NCI-H1930 (cell line): ENCODE measurements at places on chromosomes 3 and 15.

DNA sequence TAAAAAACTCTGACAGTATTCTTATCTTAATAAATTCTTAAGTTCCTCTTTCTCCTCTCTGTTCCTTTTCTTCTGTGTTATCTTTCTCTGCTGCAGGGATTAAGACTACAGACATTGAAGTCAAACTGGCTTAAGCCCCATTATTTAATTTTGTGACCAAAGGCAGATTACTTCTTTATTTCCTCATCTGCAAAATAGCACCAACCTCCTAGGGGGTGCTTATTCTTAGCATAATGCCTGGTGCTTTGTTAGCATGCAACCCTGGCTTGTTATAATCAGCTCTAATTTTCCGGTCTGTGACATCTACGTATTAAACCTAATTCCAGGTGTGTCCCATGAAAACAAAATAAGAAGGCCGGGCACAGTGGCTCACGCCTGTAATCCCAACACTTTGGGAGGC is 23.8 kb downstream of the SEMA6D start:
- DNase-seq: no peak

- no peak for DNase-seq
These were observed 39.7 kb upstream of the RNU6-1 start for GRCh38 chr15:67879440-67880129.

DNA sequence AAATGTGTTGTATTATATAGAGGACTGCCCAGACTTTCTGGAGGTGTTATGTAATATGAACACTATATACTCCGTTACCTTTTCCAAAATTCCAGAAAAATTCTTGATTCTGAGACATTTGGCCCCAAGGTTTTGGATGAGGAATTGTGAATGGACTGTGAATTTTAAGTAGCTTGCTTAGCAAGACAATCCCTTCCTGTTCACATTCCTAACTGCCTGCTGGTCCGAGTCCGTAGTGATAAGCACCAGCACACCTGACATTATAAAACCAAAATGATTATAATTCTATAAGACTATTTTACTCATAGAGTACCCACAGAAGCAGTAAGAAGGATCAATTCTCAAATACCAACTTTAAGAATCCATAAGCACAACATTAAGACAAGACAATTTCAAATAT is 11.2 kb downstream of the EXD1 start:
- no peak for DNase-seq

DNA sequence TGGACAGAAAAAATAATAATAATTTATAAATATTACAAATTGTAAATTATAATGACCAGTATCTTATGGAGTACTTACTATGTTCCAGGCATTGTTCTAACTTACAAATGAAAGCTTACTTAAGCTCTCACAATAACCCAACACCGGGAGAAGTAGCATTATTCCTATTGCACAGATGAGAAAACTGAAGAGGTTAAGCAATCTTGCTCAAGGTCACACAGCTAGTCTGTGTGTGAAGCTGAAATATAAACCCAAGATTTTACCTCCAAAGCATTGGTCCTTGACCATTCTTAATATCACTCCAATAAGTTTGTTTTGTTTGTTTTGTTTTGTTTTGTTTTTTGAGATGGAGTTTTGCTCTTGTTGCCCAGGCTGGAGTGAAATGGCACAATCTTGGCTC is 43.1 kb downstream of the GBE1 start:
- DNase-seq: no peak

- no peak for DNase-seq
These were observed 37.4 kb downstream of the CFAP92 start for GRCh38 chr3:128956440-128956839.

GRCh38 chr3:161354554-161354953 is 16.8 kb downstream of the SPTSSB start:
- DNase-seq: no peak

DNA sequence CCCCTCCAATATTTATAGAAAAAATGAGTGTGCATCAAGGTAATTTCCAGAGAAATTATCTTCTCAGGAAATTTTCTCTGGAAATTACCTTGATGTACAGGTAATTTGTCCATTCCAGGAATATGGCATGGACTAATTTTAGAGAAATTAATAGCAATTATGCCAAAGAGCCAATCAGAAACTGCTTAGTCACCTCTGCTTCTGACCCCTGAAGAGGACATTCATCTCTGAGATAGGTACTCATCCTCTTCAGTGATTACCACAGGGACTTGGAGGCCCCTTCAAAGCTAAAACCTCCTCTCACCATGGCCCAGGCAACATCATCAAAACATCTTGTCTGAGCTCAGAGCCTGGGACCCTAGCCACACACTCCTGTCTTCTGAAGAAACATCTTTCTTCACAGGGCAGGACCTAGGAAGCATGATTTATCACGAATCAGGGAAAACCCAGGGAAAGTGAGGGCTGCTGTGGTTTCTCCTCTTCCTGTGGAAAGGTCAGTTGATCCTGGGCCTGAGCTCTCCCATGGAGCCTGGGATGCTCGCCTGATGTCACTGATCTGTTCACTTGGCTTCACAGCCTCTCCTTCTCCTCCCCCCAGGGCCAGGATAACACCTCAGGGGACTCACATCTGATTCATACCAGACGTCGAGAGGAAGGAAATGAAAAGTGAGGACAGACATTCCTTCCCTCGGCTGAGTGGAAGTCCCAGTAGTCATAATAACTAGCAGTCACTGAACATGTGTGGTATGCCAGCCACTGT is 210.5 kb downstream of the DTWD1 start:
- DNase-seq: no peak

GRCh38 chr3:135811651-135812050 is 153.9 kb upstream of the PPP2R3A start:
- no peak for DNase-seq

DNA sequence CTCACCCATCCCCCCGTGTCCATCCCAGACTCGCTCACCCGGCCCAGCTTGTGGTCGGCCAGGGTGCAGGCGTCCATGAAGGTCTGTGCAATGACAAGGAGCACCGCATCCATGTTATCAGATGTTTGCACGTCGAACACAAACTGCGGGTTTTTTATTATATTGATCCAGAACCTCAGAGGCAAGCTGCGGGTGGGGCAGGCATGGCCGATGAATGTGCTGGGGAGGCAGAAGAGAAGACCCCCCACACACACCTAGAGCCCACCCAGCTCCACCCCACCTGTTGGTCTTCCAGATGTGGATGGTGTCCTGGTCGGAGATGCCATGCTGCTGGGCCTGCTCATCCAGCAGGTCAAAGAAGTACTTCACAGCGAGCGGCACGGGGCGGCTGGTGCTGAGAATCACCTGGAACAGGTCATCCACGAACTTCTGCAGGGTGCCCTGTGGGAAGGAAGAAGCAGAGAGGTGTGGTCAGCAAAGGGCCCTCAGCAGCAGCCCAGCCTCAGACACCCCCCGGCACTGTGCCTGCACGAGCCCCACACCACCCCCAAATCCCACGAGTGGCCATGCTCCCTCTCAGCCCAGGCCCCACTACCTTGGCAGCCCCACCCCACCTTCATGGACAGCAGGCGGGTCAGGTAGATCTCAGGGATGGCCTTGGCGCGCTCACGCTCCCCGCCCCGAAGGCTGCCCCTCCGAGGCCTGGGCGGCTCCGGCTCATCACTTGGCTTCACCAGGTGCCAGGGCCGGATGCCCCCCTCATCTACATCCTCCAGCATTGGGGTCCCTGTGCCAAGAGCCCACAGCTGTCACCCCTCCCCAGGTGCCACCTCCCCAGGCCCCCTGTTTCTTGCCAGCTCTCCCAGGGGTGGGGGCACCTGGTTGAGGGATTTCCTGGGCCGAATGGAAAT is 20.3 kb downstream of the PLXNB1 start:
- DNase-seq: no peak

GRCh38 chr15:73952913-73953750 is 26.9 kb downstream of the LOXL1 start:
- DNase-seq: no peak

- no peak for DNase-seq
These were observed 393.6 kb downstream of the OTOL1 start for GRCh38 chr3:161890147-161890625.

DNA sequence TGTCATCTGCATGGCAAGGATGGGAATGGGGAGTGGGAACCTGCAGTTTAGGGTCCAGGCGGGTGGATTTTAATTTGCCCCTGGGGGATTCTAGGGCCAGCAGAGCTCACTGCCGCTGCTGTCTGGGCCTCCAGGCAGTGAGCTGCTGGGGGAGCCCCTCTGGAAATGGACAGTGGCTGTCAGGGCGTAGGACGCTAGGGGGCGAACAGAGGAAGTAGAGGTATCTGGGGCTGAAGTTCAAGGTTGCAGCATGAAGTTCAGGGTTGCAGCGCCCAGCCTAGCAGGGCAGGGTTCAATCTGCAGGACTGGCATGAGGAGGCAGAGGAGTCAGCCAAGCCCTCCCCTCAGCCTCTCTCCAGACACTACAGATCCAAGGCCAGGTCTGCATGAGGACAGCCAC is 49.5 kb downstream of the APBA2 start:
- no peak for DNase-seq

- DNase-seq: no peak
These were observed 52.6 kb downstream of the POMGNT2 start for GRCh38 chr3:43053291-43053690.

- DNase-seq: no peak
These were observed 70.1 kb downstream of the CD200 start for GRCh38 chr3:112403103-112403502.

GRCh38 chr3:42264399-42265058 is 1.5 kb downstream of the CCK start:
- DNase-seq: peak; percentile 13

- DNase-seq: no peak
These were observed 509.3 kb downstream of the ROBO1 start for GRCh38 chr3:79258479-79258878.

GRCh38 chr3:147398813-147399534 is 7.4 kb downstream of the ZIC4 start:
- no peak for DNase-seq

- DNase-seq: no peak
These were observed 51.0 kb upstream of the DLG1 start for GRCh38 chr3:197349368-197349767.

DNA sequence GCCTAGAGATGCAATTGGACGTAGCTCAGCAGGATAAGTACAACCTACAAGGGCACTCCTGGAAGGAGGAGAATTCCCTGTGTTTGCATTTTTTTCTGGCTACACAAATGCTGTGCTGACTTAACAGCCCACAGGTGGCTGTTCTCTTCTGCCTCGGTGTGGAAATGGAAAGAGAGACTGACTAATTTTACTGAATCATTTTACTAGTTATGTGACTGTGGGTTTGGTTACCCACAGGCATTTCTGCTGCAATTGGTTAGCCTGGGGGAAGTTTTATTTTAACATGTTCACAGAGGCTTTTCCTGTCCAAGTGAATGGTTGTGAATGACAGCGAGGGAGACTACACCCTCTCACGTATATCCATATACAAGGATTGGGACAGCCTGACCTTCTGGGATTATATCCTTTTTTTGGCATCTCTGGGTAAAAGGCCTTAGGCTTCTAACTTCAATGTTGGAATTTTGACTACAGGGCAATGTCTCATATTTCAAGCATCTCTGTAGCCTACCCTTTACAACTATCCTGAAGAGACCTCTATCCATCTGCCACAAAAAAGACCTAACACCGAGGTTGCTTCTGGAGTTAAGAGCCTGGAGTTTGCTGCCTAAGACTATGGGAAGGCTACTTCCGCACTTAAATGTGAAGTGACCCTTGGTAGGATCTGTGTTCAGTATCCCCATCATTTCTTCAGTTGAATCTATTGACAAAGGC is 67.2 kb upstream of the TP63 start:
- no peak for DNase-seq

DNA sequence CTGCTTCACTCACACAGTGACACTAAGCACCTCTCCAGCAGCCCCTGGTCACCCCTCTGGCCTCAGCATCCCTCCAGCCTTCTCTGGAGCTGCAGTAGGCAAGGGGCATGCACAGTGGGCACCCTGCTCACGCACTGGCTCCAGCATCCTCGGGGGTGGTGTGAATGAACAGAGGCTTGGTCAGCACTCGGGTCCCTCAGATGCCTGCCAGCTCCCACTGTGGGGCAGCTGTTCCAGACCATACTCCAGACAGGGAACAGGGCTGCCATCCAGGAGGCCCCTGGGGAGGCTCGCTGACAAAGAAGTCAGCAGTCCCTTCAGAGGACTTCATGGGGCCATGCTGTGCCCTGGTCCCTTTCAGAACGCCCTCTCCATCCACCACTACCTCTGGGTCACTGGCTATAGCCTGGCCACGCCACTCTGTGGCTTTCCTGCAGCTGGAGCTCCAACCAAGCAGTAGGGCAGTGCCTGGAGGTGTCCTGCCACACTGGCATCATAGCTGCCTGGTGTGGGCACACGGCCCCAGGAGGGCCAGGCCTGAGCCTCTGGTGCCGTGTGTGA is 26.3 kb downstream of the ALS2CL start:
- DNase-seq: no peak

DNA sequence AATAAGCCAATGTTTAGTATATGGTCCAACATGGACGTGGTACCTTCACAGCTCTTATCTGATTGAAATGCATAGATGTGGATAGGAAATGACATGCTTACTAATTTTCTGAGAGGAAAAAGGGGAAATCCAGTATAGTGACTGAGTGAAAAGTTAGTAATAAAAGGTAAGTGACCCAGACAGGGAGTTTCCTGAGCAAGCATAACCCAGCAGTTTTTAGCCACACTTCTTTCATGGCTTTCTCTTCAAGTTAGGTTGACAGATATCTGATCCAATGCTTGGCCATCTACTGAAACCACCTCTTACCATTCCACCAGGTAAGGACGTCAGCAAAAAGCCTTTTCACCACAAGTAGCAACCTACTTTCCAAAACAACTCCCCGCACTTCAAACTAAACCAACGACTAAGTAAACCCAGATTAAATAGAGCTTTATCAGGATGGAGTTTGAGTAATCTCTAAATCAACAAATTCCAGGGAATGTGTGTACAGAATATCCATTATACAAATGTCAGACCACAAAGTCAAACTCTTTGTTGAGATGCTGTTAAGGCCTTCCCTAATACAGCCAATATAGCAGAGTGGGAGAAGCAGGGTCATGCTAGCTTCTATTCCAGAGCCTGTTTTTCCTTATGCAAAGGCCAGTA is 329.7 kb downstream of the RORA start:
- no peak for DNase-seq

DNA sequence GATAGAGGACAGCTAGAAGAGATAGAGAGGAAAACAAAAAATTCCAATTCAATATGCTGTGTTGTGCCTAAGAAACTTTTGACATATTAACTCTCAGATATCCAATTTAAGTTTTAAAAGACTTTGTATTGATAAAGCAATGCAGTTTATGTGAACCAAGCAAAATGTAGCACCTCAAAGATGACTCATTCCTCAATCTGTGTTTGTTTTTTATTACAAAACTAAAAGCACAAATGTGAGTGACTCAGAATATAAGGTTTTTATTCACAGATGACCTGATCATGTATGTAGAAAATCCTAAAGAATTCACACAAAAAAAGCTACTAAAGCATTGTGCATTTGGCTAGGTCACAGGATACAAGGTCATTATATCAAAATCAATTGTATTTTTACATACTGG is 11.1 kb downstream of the HCLS1 start:
- no peak for DNase-seq

DNA sequence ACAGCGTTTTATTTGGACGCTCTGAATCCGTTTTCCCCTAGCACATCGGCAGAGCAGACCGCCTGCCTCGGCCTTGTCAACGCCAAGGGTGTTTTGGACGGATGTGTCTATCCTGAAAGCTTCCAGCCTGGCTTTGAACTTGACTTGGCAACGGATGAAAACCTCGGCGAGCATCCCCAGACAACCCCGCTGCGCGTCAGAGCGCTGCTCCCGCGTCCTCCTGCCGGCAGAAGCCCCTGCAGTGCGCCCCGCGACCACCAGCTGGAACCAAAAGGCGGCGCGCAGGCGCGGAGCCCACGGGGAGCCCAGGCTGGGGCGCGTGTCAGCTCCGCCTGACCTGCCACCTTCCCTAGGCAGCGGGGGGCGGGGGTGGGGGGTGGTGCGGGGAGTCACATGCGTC is 26.2 kb upstream of the ARL8B start:
- no peak for DNase-seq
